Endothelial cell of umbilical vein (primary cell): ENCODE measurements at places on chromosomes 6 and 20. TPM values are rescaled to one million over a fixed set of nuclear protein-coding genes. Genes with fewer than 3 reads are reported as not detected.

- DNase-seq: no peak
These were observed 249.1 kb downstream of the TBC1D7 start for GRCh38 chr6:13079096-13079723.

The CRIP3 gene
- total RNA-seq: not detected in 2 replicates

DNA sequence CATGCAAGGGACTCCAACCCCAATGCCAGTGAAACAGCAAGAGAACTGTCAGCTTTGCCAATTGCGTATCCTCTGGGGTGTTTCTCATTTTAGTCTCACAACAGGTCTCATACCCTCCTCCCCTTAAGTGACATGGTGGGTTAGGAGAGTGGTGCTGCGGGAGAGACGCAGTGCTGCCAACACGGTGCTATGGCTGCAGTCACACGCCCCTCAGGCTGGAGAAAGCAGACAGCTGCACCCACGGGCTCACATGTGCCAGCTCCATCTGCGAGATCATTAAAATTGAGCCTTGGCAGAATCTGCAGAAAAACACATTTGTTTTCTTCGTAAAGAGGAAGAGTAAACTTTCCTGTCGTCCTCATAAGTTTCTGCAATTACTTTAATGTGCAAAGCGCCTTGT, 114.7 kb downstream of the ANKRD60 start:
- no peak for DNase-seq

GRCh38 chr20:25623225-25623735, 534 bp downstream of the NANP start:
- no peak for DNase-seq

The LTB gene
- 1.2 and 1.3 TPM in 2 replicates for total RNA-seq

GRCh38 chr6:145814035-145814500, 527 bp downstream of the FBXO30 start:
- no peak for DNase-seq

The SNPH gene
- 5.1 and 5.5 TPM in 2 replicates for total RNA-seq

The IFNGR1 gene
- 27.5 and 31.2 TPM in 2 replicates for total RNA-seq

GRCh38 chr6:116444575-116444974, 16.6 kb upstream of the CALHM6 start:
- DNase-seq: no peak
